Stomach (tissue), 19 donors: ENCODE measurements at places on chromosomes 16 and 17. TPM values are rescaled to one million over a fixed set of nuclear protein-coding genes. Genes with fewer than 3 reads are reported as not detected.
A peak's percentile ranks its signal among the peaks of the same experiment; 100 is the strongest.

C16orf87 gene
- 1.3 TPM for total RNA-seq

SLC5A10 gene
- not detected for total RNA-seq

DNA sequence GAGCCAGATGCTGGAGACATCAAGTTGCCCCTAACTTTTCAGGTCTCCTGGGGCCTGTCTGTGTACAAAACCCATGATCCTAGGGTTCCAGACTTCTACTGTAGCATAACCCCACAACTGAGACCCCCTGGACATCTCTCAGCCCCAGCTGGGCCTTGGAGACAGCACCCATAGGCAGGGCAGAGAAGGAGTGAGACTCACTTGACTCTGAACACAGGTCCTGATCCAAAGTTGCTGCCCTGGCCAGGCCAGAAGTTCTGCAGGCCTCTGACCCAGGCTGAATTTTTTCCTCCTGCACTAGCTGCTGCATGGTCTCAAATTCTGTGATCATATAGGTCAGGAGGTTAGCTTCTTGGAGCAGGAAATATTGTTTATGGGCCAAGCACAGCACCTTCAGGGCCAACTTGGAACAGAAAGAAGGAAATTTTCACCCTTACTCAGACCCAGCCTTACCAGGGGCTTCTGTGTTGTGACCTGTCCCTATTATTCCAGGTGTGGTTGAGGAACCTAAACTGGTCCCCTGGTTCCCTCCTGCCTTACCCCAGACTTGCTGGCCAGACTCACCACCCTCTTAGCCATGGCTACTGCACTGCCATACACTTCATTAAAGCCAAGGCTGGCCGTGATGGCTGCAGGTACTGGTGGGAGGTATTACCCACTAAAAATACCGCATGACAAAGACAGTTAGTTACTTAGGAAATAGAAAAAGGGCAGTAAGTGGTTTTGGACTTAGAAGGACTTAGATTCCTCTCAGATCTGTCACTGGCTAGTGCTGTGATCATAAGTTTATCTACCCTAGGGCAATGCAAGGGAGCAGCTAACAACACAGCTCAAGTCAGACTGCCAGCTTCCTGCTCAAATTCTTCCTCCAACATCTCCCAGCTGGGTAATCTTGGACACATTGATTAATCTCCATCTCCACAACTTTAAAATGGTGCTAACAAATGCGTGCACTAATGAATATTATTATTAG, 2180.1 kb downstream of the TP53TG3F start:
- DNase-seq: no peak

DNA sequence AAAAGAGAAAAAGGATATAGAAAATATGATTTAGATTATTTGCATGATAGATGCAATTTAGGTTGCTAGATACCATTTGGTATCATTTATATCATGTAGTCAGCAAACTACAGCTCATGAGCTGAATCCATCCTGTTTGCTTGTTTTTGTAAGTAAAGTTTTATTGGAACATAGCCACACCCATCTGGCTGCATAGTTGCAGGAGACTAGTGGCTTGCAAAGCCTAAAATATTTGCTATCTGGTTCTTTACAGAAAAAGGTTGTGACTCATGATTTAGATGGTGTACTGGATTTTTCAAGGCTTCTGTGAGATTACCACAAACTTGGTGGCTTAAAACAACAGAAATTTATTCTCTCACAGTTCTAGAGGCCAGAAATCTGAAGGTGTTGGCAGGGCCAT, 49.9 kb downstream of the MAP2K4 start:
- no peak for DNase-seq

DNA sequence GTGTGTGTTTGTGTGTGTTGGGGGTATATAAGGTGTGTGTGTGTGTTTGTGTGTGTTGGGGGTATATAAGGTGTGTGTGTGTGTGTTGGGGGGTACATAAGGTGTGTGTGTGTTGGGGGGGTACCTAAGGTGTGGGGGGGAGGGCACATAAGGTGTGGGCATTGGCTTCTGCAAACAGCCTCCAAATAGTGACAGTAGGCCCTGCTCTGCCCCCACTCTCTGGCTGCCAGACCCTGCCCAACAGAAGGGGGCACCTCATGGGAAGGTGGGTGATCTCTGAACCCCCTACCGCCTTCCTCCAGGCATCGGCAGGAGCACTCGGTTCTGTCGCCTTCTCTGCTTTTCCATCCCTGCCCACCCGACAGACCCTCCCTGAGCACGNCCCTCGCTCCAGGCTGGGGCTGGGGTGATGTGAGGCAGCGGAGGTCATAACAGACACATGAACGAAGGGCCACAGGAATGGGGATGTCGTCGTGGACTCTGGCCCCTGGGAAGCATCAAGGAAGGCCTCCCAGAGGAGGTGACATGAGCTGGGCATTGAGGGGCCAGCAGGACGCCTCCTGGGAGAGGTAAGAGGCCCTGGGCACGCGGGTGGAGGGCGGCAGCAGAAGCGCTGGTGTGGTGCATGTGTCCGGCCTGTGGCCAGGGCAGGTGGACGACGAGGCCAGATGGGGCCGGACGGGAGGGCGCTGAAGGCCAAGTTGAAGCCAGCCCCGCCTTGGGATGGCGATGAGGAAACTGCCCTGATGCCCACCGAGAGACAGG, 136.6 kb upstream of the RPH3AL start:
- DNase-seq: no peak

- DNase-seq: no peak
Observed at GRCh38 chr17:69819316-69820087, 255.5 kb upstream of the KCNJ16 start.

GRCh38 chr16:8853611-8854010, 15.2 kb downstream of the CARHSP1 start:
- DNase-seq: no peak

DNA sequence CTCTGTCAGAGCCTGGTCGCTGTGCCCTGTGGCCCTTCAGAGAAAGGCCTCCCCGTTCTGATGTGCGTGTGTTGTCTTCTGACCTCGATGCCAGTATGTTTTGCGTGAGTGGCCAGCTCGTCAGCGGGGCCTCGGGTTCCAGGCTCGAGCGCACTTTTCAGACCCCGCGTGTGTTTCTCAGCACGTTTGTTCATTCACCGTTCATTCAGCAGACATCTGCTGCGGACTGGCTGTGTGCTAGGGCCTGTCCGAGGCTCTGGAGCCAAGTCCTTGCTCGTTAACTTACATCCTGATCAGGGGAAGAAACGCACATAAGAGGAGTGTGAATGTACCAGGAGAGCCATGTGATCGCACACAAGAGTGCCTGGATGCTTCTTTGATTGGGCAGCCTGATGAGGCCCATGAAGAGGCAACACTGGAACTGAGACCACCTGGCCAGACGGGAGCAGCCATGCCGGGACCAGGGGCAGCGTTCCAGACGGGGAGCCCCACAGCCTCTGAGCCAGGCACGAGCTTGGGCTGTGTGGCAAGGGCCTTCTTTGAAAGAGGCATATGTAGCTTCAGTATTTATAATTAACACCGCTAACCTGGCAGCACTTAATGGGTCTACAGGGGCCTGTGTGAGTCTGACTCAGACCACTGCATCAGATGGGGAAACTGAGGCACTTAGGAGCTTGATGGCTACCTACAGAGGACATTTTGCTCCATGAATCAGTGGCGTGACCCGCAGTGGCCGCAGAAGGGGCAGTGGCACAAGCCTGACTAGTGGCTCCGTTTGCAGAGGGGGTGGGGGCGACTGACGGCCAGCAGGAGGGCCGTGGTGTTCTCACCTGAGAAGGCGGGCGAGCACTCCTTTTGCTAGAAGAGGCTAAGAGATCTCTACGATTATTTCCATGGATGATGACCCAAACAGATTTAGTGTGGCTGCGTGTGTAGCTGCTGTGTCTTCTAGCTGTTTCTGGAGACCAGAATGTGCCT, 187.9 kb upstream of the CHMP6 start:
- no peak for DNase-seq

GRCh38 chr16:51039638-51040331, 111.3 kb downstream of the SALL1 start:
- no peak for DNase-seq

- peak; percentile 94 for DNase-seq
Observed at GRCh38 chr17:18033442-18034099, 5.4 kb downstream of the ATPAF2 start.
